Astrocyte (in vitro differentiated cells and primary cell): ENCODE measurements at places on chromosomes 7 and 10. TPM values are rescaled to one million over a fixed set of nuclear protein-coding genes. Genes with fewer than 3 reads are reported as not detected.

Gene GTF2IRD1
- total RNA-seq: 19.3 and 20.4 TPM in 2 replicates

Gene EGFR
- 22.0 and 27.3 TPM in 2 replicates for total RNA-seq

Gene PRSS2
- total RNA-seq: not detected in 2 replicates

Gene LIPF
- total RNA-seq: not detected in 2 replicates

Gene SMARCD3
- 47.7 and 50.0 TPM in 2 replicates for total RNA-seq

Gene DYNC1I1
- total RNA-seq: 3.2 TPM in 2 replicates

Gene TSPAN33
- 6.5 and 6.8 TPM in 2 replicates for total RNA-seq

Gene SEC24C
- total RNA-seq: 96.1 and 99.0 TPM in 2 replicates

Gene TMEM273
- total RNA-seq: not detected in 2 replicates

Gene ARL3
- 16.6 and 18.2 TPM in 2 replicates for total RNA-seq

Gene SORCS1
- 1.1 and 1.4 TPM in 2 replicates for total RNA-seq

Gene OR9A2
- total RNA-seq: not detected in 2 replicates

Gene CRPPA
- total RNA-seq: 3.6 and 3.9 TPM in 2 replicates

Gene SPOCK2
- total RNA-seq: 0.89 and 1.4 TPM in 2 replicates

Gene SLC13A1
- not detected in 2 replicates for total RNA-seq

Gene ADCYAP1R1
- 0.05 and 0.14 TPM in 2 replicates for total RNA-seq

Gene EPHB4
- 62.4 and 73.6 TPM in 2 replicates for total RNA-seq

Gene AKR1E2
- 0.91 and 1.4 TPM in 2 replicates for total RNA-seq

Gene NPY
- 0.57 TPM in 1 of 2 replicates, not detected in the other for total RNA-seq
